Activated CD4-positive, alpha-beta T cell treated with anti-CD3 and anti-CD28 coated beads, Interleukin-2, amount 10 ng/mL, durations not matched to agents 7 days and 5 days (primary cell): ENCODE measurements at places on chromosomes 6 and 20.

DNA sequence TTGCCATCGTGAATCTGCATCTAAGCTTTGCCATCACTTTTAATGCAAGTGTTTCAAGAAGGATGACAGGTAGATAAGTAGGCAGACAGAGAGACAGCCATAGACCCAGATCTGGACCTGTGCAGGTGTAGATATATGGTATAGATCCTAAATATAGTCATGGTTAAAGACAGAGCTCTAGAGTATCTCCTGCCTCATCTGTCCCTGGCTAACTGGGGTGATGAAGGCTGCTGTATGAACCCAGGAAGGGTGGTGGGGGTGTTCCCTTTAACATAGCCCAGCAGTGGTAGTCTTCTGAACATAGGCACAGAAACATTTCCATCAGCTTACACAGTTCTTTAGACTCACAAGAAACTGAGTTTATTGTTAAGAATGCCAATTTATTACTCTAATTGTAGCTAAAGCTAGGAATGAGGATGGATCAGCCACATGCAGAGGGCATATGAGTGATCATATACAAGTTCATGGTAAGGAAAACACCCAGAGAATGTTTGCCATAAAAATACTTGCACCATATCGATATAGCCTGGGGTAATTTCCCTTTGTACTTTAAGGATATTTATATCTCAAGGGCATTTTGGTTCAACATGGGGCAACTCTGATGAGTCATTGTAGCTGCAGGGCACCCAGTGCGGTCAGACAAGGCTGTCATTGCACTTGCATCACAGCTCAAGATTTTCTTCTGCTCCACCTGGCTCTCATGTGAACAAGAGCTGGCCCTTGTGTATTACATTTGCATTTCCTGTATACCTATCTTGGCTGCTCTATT, 587.2 kb downstream of the EPM2A start:
- DNase-seq: no peak

DNA sequence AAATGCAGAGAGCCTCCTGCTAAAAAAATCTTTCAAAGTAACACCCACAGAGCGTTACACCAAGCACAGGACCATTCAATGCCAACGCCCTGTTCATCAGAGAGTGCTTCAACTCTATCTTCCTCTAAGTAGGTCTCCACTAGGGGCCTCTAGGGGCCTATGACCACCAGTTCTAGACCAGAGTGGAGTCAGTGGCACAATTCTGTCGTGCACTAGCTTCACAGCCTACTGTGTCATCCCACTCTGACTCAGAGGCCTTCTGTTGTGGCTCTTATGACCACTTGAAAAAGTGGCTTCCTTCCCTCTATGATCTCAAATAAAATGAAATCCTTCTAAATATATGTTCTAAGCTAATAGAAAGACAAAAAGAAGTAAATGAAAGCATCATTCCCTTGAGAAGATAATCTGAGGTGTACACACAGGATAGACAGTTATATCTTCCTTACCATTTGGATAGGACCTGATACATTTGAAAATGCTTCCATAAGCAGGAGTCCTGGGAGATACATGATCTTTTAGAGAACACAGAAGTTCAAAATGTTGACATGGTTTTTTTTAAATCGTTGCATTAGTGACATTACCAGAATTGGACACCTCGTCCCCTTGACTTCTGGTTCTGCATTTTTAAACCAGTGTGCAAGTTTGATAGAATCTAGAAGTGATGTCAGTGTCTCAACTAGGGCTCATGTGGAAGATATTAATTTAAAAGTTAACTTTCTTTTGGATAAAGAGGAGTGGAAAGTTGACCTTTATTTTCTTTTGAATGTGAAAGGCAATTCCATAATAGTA, 151.9 kb downstream of the SH3BGRL2 start:
- no peak for DNase-seq

DNA sequence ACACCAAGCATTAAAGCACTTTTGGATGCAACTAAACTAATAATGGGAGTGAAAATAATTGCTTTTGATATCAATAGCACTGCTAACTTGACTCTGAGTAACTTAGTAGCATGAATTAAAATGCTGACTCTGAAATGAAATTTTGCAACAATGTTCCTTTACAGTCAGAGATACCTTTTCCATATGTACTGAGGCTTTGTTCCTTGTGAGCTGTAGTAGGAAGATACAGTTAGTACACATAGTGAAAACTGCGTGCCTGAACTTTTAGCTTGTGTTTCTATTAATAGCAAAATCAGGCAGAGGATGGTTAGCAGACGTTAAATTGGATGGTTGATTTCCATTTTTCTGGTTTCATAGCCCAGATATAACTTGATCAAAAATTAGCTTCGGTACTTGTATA, 18.6 kb downstream of the ADGRG6 start:
- no peak for DNase-seq

- no peak for DNase-seq
These were observed 63.6 kb upstream of the GATA5 start for GRCh38 chr20:62539198-62540045.

GRCh38 chr6:159030168-159030567, 14.6 kb downstream of the TAGAP start:
- no peak for DNase-seq

- DNase-seq: no peak
These were observed 244.4 kb downstream of the LRFN2 start for GRCh38 chr6:40342723-40343122.

DNA sequence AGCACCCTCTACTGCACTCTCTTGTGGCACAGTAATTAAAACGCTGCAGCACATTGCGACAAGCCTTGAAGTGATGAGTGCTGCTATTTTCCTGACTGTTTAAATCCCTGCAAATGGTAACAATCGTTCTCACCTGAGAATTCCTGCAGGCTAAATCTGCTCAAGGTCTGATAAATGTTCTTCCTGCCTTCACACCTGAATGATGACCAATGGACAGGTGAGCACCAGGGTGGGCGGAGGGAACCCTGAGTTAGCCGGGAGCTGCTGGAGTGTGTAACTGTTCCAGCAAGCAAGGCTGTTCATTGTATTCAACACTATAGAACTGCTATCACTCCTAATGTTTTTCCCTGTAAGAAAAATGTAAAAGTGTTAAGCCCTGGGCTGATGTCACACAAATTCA, 4.0 kb downstream of the DACT2 start:
- no peak for DNase-seq

DNA sequence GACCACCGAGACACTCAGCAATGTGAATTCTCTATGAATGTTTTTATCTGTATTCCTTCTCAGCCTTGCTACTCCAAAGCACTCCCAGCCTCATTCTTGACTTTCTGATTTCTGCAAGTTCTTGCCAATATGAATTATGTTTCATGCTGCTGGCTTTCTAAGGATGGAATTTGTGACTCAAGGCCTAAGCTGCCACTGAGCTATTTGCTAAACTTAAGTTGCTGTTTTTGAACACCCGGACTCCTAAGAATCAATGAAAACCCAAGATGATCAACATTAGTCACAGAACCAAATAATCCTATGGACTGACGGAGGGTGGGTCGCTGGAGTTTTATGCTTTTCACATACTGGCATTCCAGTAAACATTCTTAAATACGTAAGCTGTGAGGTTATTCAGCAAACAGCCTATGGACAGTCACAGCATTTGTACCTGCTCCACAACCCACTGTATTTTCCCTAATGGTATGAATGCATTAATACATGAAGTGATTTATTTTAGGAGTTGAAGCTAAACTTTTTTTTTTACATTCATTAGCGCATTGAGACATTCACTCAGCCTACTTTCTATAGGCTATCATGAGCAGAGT, 8.2 kb upstream of the PXDC1 start:
- DNase-seq: no peak

DNA sequence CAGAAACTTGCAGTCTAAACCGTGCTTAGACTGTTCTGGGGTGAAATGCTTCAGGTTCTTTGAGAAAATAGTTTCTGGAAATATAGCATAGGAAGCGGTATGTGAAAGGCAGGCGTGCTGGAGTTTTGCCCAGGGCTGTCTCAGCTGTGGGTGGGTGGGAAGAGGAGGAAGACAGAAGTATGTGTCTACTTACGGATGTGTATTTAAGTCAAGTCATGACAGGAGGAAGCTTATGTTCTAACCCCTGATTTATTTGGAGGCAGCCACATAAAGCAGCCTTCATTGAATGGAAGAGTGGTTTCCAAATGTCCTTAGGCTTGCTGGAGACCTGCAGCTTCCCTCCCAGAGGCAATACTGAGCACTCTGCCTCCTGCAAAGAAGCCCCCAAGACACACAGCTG, 345.8 kb upstream of the PRND start:
- DNase-seq: no peak

DNA sequence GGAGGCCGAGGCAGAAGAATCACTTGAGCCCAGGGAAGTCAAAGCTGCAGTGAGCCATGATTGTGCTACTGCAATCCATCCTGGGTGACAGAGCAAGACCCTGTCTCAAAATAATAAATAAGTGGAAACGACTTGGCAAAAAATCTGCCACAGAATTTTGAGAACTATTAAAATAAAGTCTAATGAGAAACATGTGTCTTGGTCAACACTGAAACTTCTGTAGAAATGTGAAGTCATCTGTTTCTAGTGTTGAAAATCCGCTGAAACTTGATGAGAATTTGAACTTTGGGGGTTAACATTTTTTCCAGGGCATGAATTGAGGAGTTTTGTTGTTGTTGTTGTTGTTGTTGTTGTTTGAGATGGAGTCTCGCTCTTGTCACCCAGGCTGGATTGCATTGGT, 29.0 kb upstream of the BCLAF1 start:
- no peak for DNase-seq

DNA sequence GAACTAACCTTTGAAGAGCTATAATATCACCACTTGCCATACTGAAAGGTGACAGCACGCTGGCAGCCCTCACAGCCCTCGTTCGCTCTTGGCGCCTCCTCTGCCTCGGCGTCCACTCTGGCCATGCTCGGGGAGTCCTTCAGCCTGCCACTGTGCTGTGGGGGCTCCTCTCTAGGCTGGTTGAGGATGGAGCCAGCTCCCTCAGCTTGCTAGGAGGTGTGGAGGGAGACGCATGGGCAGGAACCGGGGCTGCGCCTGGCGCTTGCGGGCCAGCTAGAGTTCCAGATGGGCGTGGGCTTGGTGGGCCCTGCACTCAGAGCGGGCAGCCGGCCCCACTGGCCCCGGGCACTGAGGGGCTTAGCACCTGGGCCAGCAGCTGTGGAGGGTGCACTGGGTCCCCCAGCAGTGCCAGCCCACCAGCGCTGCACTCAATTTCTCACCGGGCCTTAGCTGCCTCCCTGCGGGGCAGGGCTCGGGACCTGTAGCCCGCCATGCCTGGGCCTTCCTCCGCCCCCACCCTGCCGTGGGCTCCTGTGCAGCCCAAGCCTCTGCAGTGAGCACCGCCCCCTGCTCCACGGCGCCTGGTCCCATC, 329.7 kb downstream of the LMBRD1 start:
- no peak for DNase-seq

DNA sequence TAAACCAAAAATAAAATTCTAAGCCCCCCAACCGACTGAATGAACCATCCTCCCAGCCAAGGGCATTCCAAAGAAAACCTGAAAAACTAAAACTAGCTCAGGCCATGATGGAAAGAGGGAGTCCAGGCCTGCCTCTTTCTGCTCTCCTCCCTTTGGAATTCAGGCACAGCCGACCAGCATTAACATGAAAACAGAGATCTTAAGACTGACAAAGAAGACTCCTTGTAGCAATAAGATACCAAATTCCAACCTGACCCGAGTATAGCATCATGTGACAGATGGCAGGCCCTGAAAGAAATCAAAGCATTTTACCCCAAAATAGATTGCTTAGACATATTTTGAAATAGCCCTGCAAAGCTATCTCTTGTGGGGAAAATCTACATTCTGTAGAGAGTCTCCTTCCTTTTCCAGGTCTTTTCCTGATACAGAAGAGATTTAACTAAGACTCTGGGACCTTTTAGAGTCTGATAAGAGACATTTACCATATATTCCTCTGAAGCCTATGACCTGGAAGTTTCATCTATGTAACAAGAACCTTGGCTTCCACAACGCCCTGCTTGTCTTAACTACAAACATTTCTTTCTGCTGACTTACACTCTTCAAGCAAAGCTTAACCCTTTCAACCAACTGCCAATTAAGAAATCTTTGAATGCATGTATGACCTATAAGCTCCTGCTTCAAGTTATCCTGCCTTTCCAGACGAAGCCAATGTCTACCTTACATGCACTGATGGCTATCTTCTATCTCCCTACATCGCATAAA, 22.2 kb upstream of the TXLNB start:
- DNase-seq: no peak

GRCh38 chr6:62367601-62368000, 81.6 kb upstream of the KHDRBS2 start:
- DNase-seq: no peak

- no peak for DNase-seq
These were observed 67.7 kb downstream of the PHACTR2 start for GRCh38 chr6:143745166-143746133.

- no peak for DNase-seq
These were observed 47.2 kb upstream of the IPCEF1 start for GRCh38 chr6:154403788-154404187.

DNA sequence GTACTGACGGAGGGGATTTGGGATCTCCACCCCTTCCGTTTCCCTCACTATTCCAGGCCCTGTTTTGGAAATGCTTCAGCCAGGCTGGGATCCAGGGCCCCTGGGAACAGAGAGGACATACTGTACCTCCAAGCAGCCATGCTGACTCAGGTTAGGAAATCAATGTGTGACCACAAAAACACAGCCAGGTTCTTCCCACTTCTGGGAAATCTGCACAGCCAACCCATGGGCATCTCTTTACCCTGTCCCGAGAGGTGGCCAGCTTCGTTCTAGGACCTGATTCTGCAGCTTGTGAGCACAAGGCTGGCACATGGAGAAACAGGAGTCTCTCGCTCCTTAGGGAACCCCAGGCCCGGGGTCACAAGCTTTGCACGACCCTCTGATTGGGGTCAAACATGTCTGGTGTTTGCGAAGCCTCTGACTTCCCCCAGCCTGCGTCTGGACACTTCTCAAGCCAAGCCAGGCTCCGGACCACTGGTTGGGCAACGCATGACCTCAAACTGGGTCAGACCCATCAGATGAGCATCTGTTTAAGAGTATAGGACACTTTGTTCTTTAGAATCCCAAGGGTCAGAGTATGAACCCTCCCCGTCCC, 8.3 kb upstream of the TTPAL start:
- DNase-seq: no peak

DNA sequence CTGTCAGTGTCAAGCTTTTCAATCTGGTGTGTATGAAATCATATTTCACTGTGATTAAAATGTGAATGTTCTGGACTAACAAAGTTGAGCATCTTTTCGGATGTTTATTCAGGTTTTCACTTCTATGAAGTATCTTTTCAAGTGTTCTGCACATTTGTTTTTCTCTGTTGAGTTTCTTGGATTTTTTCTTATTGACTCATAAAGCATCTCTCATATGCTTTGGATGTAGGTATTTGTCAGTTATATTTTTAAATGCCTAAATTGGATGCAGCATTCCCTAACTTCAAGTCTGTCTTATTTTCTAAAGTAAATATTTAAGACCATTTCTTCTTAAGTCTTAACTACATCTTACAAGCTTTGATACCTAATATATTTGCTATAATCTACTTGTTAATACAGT, 398.0 kb downstream of the PLCB1 start:
- no peak for DNase-seq

- DNase-seq: no peak
These were observed 313.0 kb downstream of the FRK start for GRCh38 chr6:115747719-115748118.
